ENCODE measurements at places on chromosomes 2 and 18.

GRCh38 chr2:133991606-133992168, 262.2 kb upstream of the MGAT5 start:
- no peak for DNase-seq

DNA sequence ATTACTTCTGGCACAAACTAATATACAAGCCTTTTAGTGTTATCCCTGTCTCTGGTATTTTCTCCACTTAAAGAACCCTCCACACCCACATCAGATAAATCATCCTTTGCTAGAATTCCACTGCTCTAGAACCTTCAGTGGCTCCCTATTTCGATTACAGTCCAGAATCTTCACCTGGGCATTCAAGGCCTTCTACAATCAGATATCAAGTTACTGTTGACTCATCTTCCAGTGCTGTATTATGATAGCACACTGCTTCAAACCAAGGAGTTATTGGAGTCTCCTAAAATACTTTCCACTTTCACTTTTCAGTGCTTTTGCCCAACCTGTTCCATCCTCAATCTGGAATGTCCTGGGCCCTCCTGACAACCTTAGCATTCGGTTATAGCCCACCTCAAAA, 3.4 kb downstream of the CGREF1 start:
- DNase-seq = no peak

GRCh38 chr2:144937910-144938709, 418.2 kb upstream of the ZEB2 start:
- no peak for DNase-seq

- DNase-seq = no peak
These were observed 95.0 kb upstream of the LDAH start for GRCh38 chr2:20917719-20918572.

DNA sequence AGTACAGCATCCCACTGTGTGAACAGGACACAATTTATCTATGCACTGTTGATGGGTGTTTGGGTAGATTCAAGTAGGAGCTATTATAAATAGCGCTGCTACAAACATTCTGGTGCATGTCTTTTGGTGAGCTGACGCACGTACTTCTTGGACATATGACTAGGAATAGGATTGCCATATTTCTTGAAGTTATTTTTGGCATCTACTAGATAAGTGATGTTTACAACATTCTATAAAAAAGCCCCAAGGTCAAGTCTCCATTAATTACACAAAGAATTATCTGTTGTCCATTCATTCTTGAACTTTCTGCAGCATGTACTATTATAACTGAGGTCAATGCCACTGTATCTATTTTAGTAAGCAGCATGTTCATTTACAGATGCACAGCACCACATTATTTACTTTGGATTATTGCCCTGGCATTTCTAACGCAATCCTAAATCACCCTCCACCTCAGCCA, 225.5 kb upstream of the TMEM200C start:
- no peak for DNase-seq
